Activated CD8-positive, alpha-beta memory T cell treated with anti-CD3 and anti-CD28 coated beads, Interleukin-2, amount 10 ng/mL, durations not matched to agents 7 days and 5 days (primary cell): ENCODE measurements at places on chromosomes 6 and 20. TPM values are rescaled to one million over a fixed set of nuclear protein-coding genes. Genes with fewer than 3 reads are reported as not detected.
A peak's percentile ranks its signal among the peaks of the same experiment; 100 is the strongest.

DNA sequence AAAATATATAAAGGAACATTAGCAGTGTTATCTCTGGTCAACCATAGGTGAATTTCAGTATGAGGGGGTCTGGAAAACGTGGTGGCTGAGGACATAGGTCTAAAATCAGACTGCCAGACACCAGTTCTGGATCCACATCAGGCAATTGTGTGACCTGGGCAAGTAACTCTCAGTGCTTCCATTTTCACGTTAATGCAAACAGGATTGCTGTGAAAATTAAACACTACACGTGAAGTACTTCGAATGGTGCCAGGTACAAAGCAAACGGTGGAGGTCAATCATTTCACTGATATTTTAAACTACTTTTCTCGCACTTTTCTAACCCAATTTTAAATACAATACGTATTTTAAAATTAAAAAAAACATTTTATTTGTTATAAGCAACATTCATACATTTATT lies 315.7 kb downstream of the TRDN start:
- H3K4me3 ChIP-seq: no peak overlapping the region
- no peaks in the 10 kb centered on the region for H3K4me1 ChIP-seq
- no peaks in the 10 kb centered on the region for H3K27me3 ChIP-seq
- no peak for DNase-seq
- no peak overlapping the region for H3K27ac ChIP-seq
- no peaks in the 10 kb centered on the region for H3K36me3 ChIP-seq

GRCh38 chr6:3310703-3311102 lies 52.0 kb downstream of the PSMG4 start:
- no peaks in the 10 kb centered on the region for H3K27me3 ChIP-seq
- H3K4me1 ChIP-seq: no peaks in the 10 kb centered on the region
- H3K4me3 ChIP-seq: no peak overlapping the region

DNA sequence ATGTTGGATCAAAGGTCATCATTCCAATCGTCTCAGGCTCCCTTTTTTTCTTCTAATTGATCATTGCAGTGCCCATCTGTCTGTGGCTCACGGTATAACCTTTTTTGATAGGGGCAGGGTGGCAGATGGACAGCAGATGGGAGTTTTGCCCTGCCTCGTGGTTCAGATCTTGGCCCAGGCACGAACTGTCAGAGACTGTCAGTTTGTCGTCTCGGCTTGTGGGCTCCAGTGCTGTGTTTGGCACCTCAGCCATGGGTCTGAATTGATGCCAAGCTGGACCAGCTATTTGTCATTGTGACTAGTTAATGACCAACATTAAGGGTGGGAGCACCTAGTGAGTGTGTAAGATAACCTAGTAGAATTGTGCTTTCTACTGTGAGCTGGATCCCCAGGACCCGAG lies 197.6 kb downstream of the PRL start:
- H3K27me3 ChIP-seq: no peaks in the 10 kb centered on the region
- no peak for DNase-seq
- no peaks in the 10 kb centered on the region for H3K36me3 ChIP-seq

HCK gene
- not detected for total RNA-seq

GRCh38 chr6:144449911-144450597 lies 164.9 kb downstream of the UTRN start:
- H3K27me3 ChIP-seq: no peaks in the 10 kb centered on the region
- peaks cover 55% of the 10 kb centered on the region for H3K36me3 ChIP-seq
- no peak overlapping the region for H3K27ac ChIP-seq
- H3K4me1 ChIP-seq: peaks cover 11% of the 10 kb centered on the region
- no peak for DNase-seq

DNA sequence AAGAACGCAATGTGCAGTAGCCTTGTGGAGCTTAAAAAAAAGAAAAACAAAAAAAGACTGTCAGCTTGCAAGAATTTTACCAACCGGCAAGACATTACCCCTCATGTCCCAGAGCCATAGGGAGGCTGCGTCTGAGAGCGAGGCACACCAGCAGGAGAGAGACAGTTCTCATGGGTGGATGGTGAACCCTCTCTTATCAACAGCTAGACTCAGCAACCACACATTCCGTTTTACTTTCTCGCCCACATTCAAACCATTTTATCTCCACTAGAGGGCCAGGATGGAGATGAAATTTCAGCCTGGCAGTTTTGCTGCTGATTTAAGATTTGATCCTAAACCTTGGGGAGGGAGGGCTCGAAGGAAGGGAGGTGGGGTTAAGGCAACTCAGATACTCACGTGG lies 247.0 kb downstream of the ATXN1 start:
- peaks cover 20% of the 10 kb centered on the region for H3K36me3 ChIP-seq
- peak overlapping the region; percentile 41 for H3K27ac ChIP-seq
- peak; percentile 53 for DNase-seq
- H3K4me3 ChIP-seq: no peak overlapping the region

C20orf144 gene
- total RNA-seq: 0.53 TPM

DNA sequence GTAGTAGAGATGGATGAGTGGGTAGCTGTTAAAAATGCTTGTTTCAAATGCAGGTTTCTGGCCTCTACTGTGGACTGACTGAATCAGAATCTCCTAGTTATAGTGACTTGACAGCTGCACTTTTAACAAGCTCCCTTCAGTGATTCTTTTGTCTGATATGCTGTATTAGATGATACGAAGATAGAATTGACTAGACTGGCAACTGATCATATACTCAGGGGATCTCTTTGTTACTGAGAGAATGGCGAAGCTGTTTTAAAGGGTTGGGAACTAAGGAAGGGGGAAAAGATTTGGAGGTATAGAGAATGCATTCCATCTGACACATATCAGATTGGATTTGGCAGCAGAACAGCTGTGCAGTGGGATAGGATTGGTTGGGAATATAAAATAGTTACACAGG lies 7.0 kb downstream of the ENPP4 start:
- no peak for DNase-seq
- H3K36me3 ChIP-seq: peaks cover 7% of the 10 kb centered on the region
- no peaks in the 10 kb centered on the region for H3K27me3 ChIP-seq
- no peak overlapping the region for H3K4me3 ChIP-seq

BCAS1 gene
- total RNA-seq: 0.14 TPM

DNA sequence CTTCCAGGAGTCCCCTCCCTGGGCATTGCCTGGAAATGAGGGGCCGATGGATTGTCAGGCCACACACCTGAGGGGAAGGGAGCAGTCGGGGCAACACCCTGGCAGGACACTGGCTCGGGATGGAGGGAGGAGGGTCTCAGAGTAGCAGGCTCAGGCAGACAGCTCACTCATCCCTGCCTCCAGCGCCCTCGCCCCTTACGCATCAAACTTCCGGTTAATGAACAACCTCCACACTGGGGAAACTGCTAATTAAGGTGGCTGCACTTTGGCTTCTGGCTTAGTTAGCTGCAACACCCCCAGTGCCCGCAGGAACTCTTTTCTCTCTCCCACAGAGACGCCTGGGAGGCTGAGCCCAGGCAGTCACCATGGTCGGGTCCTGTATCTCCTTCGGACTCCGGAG lies 13.4 kb upstream of the CHRNA4 start:
- no peak overlapping the region for H3K27ac ChIP-seq
- H3K36me3 ChIP-seq: no peaks in the 10 kb centered on the region
- no peak overlapping the region for H3K4me3 ChIP-seq
- no peaks in the 10 kb centered on the region for H3K4me1 ChIP-seq
- no peak for DNase-seq

- H3K36me3 ChIP-seq: no peaks in the 10 kb centered on the region
- no peak overlapping the region for H3K4me3 ChIP-seq
- H3K27ac ChIP-seq: no peak overlapping the region
- no peak for DNase-seq
- H3K27me3 ChIP-seq: peaks cover 10% of the 10 kb centered on the region
Observed at GRCh38 chr6:4606821-4607704, 169.1 kb upstream of the CDYL start.

GRCh38 chr6:26377719-26378118 lies 5.2 kb upstream of the BTN2A2 start:
- no peaks in the 10 kb centered on the region for H3K27me3 ChIP-seq
- peaks cover 26% of the 10 kb centered on the region for H3K4me1 ChIP-seq
- H3K4me3 ChIP-seq: no peak overlapping the region
- peaks cover 21% of the 10 kb centered on the region for H3K36me3 ChIP-seq
- no peak overlapping the region for H3K27ac ChIP-seq

DNA sequence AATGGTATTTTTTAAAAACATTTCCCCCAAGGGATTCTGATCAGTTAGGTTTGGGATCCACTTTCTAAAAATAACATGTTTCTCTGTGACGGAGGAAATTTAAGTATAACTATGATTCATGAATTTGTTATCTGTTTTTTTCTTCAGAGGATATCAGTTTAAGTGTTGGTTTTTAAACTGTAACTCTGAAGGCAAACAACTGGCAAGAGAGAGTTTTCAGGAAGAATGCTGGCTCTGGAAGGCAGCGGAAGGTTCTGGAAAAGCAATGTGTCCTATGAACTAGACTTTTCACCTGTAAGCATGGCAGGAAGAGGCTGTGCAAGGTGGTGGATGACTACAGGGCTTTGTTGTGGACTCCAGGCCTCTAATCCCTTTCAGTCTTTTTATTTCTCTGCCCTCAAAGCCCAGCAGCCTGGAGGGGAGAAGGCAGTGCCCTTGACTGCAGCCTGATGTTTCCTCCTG lies 153.1 kb downstream of the GMPR start:
- no peak for DNase-seq
- peaks cover 2% of the 10 kb centered on the region for H3K4me1 ChIP-seq
- no peak overlapping the region for H3K4me3 ChIP-seq
- H3K27ac ChIP-seq: no peak overlapping the region
- peaks cover 12% of the 10 kb centered on the region for H3K36me3 ChIP-seq
- H3K27me3 ChIP-seq: no peaks in the 10 kb centered on the region

- H3K36me3 ChIP-seq: no peaks in the 10 kb centered on the region
- no peaks in the 10 kb centered on the region for H3K27me3 ChIP-seq
- no peak overlapping the region for H3K27ac ChIP-seq
- no peaks in the 10 kb centered on the region for H3K4me1 ChIP-seq
- DNase-seq: no peak
- no peak overlapping the region for H3K4me3 ChIP-seq
Observed at GRCh38 chr20:53806683-53807401, 213.2 kb upstream of the ZNF217 start.

ZC2HC1B gene
- 0.23 TPM for total RNA-seq

DNA sequence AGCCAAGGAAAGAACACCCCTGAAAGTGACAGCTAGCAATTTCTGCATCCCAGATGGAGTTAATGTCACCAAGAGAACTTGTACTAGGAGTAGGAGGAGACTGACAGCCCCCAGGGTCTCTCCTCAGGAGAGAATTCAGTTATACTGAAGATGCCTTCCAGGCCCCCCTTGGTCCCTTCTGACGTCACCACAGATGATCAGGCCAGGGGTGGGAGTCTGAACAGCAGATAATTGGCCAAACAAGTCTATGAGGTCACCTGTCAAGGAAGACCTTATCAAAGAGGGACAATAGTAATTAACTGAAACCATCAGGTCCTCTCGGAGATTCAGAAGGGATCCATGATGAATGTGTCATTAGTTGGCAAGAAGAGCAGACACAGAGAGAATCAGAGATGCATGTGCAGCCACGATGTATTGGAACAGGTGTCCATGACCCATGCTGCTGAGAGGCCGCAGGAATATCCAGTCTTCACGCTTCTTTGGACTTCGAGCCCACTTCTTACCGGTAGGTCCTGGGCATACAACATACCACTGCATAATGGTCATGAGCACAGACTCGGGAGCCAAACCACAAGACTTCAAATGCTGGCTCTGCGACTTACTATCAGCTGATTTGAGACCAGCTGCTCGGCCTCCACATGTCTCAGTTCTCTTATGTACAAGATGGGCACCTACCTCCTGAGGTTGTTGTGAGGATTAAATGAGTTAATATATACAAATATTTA lies 10.2 kb downstream of the TRIM10 start:
- H3K4me1 ChIP-seq: peaks cover 10% of the 10 kb centered on the region
- no peak overlapping the region for H3K27ac ChIP-seq
- no peak overlapping the region for H3K4me3 ChIP-seq

GRCh38 chr20:26295006-26295405 lies 598.4 kb upstream of the ZNF337 start:
- no peak overlapping the region for H3K27ac ChIP-seq
- DNase-seq: no peak
- H3K4me1 ChIP-seq: no peaks in the 10 kb centered on the region
- H3K4me3 ChIP-seq: no peak overlapping the region
- H3K36me3 ChIP-seq: peaks cover 13% of the 10 kb centered on the region
- H3K27me3 ChIP-seq: no peaks in the 10 kb centered on the region

DNA sequence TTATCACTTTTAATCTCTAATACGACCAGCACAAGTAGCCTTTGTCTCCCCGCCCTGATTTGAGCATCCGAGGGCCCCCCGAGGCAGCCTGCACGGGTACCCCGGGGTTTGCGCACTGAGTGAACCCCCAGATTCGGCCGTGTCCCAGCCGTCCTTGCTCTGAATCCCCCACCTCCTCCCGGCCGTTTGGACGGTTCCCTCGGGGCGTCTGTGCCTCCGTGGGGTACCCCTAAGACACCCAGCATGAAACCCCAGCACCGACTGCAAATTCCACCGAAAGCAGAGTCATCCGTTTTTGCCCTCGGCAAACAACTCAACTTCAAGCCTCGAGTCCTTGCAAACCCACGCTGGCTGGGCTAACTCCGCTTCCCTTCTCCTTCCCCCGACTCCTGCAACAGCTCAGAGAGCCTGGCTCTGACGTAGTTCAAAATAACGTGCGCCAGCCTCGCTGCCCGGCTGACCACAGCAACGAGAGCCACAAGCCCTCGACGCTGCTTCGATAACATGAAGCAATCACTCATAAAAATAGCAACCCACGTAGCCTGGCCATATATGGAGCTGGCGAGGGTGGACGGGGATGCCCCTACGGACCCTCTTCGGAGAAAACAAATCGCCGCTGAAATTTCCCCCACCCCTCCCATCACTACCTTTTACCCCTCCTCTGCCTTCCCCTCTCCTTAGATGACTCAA lies 764 bp upstream of the SNAP25 start:
- H3K36me3 ChIP-seq: peaks cover 3% of the 10 kb centered on the region
- H3K4me1 ChIP-seq: peaks cover 6% of the 10 kb centered on the region
- peaks cover 40% of the 10 kb centered on the region for H3K27me3 ChIP-seq
- H3K27ac ChIP-seq: no peak overlapping the region
- H3K4me3 ChIP-seq: peak overlapping the region; percentile 41
- DNase-seq: no peak

GNAS-AS1 gene
- 0.89 TPM for total RNA-seq

DNA sequence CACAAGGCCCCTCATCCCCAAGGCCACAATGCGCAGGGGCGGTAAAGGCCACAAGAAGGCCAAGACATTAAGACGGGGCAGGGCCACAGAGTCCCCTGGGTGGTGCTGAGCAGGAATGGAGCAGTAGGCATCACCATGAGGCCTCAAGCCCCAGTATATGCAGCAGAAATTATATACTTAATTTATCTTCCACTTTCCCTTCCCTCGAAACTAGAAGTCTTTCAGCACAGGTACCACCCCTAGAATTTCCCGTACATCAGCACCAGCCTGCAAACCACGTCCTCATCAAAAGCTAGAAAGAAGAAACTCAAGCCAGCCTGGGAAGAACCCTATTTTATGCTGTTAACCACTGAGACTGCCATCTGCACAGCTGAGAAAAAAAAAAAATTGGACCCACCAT lies 89.4 kb downstream of the PLG start:
- no peaks in the 10 kb centered on the region for H3K27me3 ChIP-seq
- H3K27ac ChIP-seq: no peak overlapping the region
- no peak overlapping the region for H3K4me3 ChIP-seq
- DNase-seq: no peak

GRCh38 chr6:73377225-73377624 lies 7.5 kb upstream of the OOEP start:
- H3K36me3 ChIP-seq: no peaks in the 10 kb centered on the region
- DNase-seq: no peak
- no peaks in the 10 kb centered on the region for H3K27me3 ChIP-seq
- no peak overlapping the region for H3K27ac ChIP-seq
- H3K4me3 ChIP-seq: no peak overlapping the region
